ENCODE measurements at places on chromosomes 4 and X.
A peak's percentile ranks its signal among the peaks of the same experiment; 100 is the strongest.

DNA sequence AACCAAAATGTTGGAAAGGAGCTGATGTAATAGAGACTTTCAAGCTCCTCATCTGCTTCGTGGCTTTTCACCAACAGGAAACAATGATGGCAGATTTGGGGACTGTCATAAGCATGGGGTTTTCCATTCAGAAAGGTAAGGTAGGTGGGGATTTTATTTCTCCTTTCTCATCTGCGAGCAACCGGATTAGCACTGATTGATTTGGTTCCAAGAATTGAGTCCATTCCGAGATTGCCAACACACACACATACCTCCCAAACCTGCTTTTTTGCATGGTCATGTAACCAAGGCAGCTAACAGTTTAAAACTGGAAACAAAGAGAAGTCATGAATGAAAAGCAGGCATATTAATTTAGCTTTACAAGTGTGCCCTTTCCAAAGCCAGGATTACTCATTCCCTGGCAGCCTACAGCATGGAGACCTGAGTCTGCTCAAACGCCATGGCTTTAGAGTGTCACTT lies 63.0 kb upstream of the LNX1 start:
- peak; percentile 19 for DNase-seq

GRCh38 chrX:1401611-1402430 lies 9.9 kb upstream of the SLC25A6 start:
- no peak for DNase-seq

DNA sequence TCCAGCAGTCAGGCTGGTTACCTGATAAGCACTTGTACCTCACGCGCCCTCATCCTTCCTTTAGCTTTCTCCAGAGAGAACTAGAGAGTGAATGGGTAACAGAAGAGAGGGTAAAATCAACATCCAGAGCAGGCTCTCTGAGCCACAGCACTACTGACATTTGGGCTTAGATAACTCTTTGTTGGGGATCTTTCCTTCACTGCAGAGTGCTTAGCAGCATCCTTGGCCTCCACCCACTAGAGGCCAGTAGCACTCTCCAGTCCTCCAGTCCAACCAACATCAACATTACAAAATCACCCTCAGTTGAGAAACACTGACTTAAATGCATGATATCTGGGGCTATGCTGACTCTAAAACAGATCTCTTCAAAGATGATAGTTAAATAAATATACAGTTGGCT lies 220.7 kb downstream of the TACR3 start:
- DNase-seq: no peak

DNA sequence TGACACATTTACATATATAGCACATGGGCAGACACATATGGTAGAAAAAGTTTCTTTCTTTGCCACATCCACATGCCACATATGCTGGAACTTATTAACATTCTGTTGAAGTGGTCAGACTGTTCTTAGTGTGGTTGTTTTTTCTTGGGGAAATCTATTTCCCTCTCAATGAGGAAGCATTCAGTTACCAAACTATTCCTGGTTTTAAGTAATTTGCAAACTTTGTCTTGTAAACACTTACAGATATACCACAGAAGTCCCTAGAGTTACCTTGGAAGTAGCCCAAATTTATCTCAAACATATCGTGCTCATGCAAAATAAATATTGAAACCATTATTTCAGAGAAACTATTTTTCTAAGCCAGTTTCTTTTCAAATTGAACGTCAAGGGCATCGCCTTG lies 625.5 kb upstream of the INTU start:
- DNase-seq: no peak

DNA sequence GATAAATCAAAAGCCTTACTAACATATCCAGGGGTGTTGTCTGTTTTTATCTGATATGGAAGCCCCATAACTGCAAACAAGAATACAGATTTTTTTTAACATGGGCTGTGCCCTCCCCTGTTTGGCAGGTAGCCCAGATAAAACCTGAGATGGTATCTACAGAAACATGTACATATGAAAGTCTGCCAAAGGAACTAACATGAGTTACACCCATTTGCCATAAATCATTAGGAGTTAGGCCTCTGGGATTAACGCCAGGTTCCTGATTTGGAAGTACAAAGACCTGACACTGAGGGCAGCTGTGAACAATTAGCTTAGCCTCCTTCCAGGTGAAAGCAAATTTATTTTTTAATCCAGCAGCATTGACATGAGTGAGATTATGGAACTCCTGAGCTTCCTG lies 264.3 kb downstream of the TECRL start:
- no peak for DNase-seq

DNA sequence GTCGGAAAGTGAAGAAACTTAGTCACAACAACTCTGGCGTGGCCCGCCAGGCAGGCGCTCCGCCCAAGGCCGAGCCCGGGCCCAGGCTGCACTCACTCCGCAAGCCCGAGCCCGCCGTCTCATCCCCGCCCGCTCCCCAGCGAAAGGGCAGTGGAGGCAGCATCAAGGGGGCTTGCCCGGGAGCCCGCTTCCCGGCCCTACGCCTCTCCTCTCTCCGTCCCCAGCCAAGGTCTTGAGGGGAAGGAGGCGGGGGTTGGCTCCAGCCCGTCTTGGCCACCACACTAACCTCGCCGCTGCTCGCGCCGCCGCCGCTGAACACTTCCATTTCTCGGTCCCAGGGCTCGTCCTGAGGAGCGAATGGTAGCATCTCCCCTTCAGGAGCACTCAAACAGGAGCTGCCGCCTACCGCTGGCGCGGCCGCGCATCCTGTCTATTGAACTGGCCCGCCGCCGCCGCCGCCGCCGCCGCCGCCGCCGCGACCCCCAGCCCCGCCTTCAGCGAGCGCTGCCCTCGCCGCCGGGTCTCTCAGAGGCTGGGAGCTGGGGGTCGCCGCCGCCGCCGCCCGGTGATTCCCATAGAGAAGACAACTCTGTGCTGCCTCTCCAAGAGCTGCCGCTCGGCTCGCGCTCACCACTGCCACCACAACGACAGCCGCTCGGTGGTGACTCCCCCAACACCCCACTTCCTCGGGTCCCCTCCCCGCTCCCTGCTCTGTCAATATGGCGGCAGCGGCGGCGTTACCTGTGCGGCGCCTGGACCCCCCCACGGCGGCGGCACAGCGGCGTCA lies at the start of gene RPS6KA6:
Gene RPS6KA6 (minus strand): TSS at position 667 of the 787 bp plus-strand sequence. CDS start 300 bp downstream, at position 367.
- DNase-seq: no peak

DNA sequence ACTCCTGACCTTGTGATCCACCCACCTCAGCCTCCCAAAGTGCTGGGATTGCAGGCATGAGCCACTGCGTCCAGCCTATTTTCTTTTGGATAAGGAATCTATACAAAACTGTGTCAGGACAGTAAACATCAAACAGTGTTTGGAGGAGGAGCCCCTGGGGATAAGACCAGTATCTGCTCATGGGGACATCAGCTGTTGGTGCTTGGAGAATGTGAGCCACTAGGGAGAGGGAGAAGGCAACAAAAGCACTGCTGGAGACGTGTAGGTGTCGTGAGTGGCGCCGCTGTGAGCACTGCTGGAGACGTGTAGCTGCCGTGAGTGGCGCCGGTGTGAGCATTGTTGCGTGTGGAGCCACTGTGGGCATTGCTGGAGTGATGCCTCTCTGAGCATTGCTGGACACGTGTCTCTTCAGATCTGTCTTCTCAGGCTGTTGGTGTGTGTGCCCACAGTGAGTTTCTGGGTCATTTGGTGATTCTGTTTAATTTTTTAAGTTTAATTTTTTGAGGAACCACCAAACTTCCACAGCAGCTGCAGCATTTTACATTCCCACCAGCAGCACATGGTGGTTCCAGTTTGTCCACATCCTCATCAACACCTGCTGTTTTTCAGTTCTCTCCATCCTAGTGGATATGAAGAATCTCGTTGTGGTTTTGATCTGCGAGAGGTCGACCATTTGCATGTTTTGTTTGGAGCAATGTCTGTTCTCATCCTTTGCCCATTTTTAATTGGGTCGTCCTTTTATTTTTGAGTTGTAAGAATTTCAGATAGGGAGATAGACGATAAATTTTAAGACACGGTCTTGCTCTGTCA lies 19.0 kb downstream of the DGKQ start:
- DNase-seq: no peak

DNA sequence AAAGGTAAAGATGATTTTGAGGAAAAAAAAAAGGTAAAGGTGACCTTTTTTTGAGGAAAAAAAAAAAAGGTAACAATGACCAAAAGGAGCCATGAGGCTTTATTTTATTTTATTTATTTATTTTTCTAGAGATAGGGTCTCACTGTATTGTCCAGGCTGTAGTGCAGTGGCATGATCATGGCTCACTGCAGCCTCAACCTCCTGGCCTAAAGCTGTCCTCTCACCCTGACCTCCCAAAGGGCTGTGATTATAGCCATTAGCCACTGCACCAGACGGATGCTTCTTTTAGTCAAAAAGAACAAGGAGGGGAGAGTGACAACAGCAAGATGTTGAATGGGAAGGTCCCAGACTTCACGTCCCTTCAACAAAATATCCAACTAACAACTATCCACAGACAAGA lies 30.4 kb downstream of the LRIT3 start:
- no peak for DNase-seq

- DNase-seq: no peak
Observed at GRCh38 chr4:27218013-27218412, 357.4 kb downstream of the STIM2 start.

DNA sequence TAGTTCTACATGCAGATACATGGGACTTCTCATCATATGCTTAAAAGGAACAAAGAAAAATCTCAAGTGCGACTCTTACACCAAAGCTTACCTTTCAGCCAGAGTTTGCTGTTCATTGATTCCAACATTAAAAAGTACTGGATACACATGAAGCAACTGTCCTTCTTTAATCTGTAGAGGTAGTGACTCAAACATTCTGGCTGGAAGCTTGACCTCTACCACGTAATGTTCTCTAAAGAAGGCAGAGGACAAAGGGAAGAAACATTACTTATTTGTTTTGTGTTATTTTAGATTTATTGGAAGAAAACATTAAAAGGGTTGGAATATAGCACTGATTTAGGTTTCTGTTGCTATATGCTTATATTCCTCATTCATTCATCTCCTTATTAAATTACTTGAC lies 476.1 kb downstream of the IL15 start:
- no peak for DNase-seq

All from GM20000 (cell line).